Pericardium fibroblast (primary cell): ENCODE measurements at places on chromosomes 2 and 18. TPM values are rescaled to one million over a fixed set of nuclear protein-coding genes. Genes with fewer than 3 reads are reported as not detected.

Gene VPS4B
- total RNA-seq, result 20.4 and 24.7 TPM in 2 replicates

Gene REG3G
- not detected in 2 replicates for total RNA-seq

Gene SLC35F6
- 47.0 and 49.1 TPM in 2 replicates for total RNA-seq

Gene ABCA12
- under 0.01 TPM in 1 of 2 replicates, not detected in the other for total RNA-seq

Gene KIAA2012
- not detected in 2 replicates for total RNA-seq

Gene IFIH1
- total RNA-seq, result 1.5 and 3.5 TPM in 2 replicates

Gene FHL2
- 78.6 and 123 TPM in 2 replicates for total RNA-seq

Gene PDE1A
- 20.9 and 90.7 TPM in 2 replicates for total RNA-seq

Gene DSG1
- not detected in 2 replicates for total RNA-seq

Gene NOP58
- total RNA-seq, result 21.0 and 26.2 TPM in 2 replicates

Gene SETBP1
- 3.5 and 8.7 TPM in 2 replicates for total RNA-seq

Gene LRRTM4
- total RNA-seq, result not detected in 2 replicates

Gene ORMDL1
- 38.9 and 61.1 TPM in 2 replicates for total RNA-seq

Gene TMEFF2
- 0.70 and 5.4 TPM in 2 replicates for total RNA-seq

Gene LOXL3
- 7.3 and 23.7 TPM in 2 replicates for total RNA-seq

Gene REG1B
- total RNA-seq, result not detected in 2 replicates

Gene SOX11
- total RNA-seq, result 0.12 and 2.1 TPM in 2 replicates

Gene GAL3ST2
- not detected in 2 replicates for total RNA-seq

Gene SLC11A1
- 0.26 and 0.35 TPM in 2 replicates for total RNA-seq

Gene HOXD13
- total RNA-seq, result not detected in 2 replicates

Gene PGAP1
- 5.3 and 6.8 TPM in 2 replicates for total RNA-seq

Gene PIEZO2
- total RNA-seq, result 2.6 and 7.0 TPM in 2 replicates

Gene FEV
- total RNA-seq, result not detected in 2 replicates

Gene CCDC150
- total RNA-seq, result 0.09 and 0.93 TPM in 2 replicates

Gene RAB17
- 0.68 and 1.6 TPM in 2 replicates for total RNA-seq

Gene LAMA1
- 19.0 and 22.1 TPM in 2 replicates for total RNA-seq

Gene NGEF
- 1.3 TPM in 1 of 2 replicates, not detected in the other for total RNA-seq

Gene ARHGEF4
- total RNA-seq, result 6.4 and 8.3 TPM in 2 replicates

Gene ACTG2
- total RNA-seq, result 0.09 and 5.0 TPM in 2 replicates

Gene UNC50
- 42.7 and 50.7 TPM in 2 replicates for total RNA-seq

Gene C2orf78
- not detected in 2 replicates for total RNA-seq

Gene SLC8A1
- total RNA-seq, result 7.9 and 10.2 TPM in 2 replicates

Gene LRATD1
- 0.77 TPM in 1 of 2 replicates, not detected in the other for total RNA-seq

Gene AAMP
- total RNA-seq, result 87.8 and 112 TPM in 2 replicates

Gene AMER3
- not detected in 2 replicates for total RNA-seq
